Muscle of arm (tissue), 14 donors: ENCODE measurements at places on chromosomes 1 and 21. TPM values are rescaled to one million over a fixed set of nuclear protein-coding genes. Genes with fewer than 3 reads are reported as not detected.

GRCh38 chr1:94783342-94784189 lies 36.6 kb upstream of the SLC44A3 start:
- DNase-seq, result peak; percentile 38

GRCh38 chr1:235843461-235843961 lies 23.2 kb downstream of the LYST start:
- DNase-seq, result peak; percentile 21

GRCh38 chr1:18592368-18592767 lies 38.3 kb upstream of the PAX7 start:
- DNase-seq, result no peak

GRCh38 chr1:46187106-46187869 lies 10.9 kb downstream of the POMGNT1 start:
- DNase-seq, result no peak

DNA sequence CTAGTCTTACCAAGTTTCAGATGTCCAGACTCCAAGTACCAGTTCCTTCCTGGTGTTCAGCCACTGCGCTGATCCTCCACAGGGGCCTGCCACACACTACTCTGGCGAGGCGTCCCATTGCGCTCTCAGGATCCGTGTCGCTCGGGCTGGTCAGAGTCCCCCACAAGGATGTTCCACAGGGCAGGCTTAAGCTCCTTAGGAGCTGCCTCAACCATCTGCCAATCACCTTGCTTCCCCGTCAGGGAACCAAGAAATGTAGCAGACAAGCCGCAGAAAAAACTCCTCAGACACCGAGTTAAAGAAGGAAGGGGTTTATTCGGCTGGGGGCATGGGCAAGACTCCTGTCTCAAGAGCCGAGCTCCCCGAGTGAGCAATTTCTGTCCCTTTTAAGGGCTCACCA lies 9.8 kb downstream of the OR2W3 start:
- no peak for DNase-seq

- DNase-seq, result no peak
Measured at GRCh38 chr1:160682983-160683865, 28.4 kb downstream of the CD48 start.

DNA sequence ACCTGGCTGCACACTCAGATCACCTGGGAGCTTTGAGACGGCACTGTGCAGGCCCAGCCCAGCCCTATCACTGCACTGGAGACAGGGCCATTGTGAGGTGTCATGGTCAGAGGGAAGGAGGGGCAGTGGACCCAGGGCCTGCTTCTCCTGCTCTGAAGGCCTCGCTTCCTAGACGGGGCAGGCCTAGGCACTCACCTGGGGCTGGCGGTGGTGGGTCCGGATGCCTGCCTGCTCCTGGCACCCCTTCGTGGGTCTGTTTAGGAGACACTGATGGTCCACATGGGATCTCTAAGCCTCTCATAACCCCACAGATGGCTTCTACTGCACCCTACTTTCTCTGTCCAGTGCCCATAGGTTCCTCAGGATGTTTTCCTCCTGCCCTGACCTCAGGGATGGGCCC lies 230.9 kb downstream of the MATN1 start:
- DNase-seq, result no peak

The AGT gene
- polyA plus RNA-seq, result 18.7 TPM

The HOOK1 gene
- not detected for polyA plus RNA-seq

The NRIP1 gene
- 76.8 TPM for polyA plus RNA-seq

The C1orf198 gene
- polyA plus RNA-seq, result 75.5 TPM

The ACTN2 gene
- 1,858 TPM for polyA plus RNA-seq

The LEPROT gene
- 65.2 TPM for polyA plus RNA-seq

The RSPO1 gene
- polyA plus RNA-seq, result not detected
